ENCODE measurements at places on chromosomes 7 and 10. TPM values are rescaled to one million over a fixed set of nuclear protein-coding genes. Genes with fewer than 3 reads are reported as not detected.

DNA sequence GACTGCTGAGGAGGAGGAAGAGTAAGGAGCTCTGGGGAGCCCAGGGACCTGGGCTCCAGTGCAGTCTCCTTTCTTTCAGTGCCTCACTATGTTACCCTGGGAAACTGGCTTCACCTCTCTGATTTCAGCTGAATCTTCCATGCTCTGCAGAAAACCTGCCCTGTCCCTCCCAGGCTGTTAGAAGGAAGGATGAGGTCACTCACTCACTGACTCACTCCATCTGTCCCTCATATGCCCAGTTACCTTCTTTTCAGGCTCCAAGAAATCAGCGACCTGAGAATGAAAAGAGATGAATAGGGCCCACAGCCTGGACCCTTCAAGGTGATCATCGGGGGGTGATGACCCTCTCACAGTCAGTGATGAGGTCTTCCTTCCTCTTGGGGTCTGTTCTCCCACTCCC, 481 bp downstream of the SFTPA2 start:
- DNase-seq = no peak
- H3K27ac ChIP-seq = no peak overlapping the region
- no peak overlapping the region for H3K4me3 ChIP-seq
- no peaks in the 10 kb centered on the region for H3K4me1 ChIP-seq
- H3K27me3 ChIP-seq = no peaks in the 10 kb centered on the region

Gene RNF32
- not detected for total RNA-seq

Gene ATOH7
- 0.23 TPM for total RNA-seq

Gene NOS3
- total RNA-seq = 32.4 TPM
